ENCODE measurements at places on chromosomes 7 and 10. TPM values are rescaled to one million over a fixed set of nuclear protein-coding genes. Genes with fewer than 3 reads are reported as not detected.

DNA sequence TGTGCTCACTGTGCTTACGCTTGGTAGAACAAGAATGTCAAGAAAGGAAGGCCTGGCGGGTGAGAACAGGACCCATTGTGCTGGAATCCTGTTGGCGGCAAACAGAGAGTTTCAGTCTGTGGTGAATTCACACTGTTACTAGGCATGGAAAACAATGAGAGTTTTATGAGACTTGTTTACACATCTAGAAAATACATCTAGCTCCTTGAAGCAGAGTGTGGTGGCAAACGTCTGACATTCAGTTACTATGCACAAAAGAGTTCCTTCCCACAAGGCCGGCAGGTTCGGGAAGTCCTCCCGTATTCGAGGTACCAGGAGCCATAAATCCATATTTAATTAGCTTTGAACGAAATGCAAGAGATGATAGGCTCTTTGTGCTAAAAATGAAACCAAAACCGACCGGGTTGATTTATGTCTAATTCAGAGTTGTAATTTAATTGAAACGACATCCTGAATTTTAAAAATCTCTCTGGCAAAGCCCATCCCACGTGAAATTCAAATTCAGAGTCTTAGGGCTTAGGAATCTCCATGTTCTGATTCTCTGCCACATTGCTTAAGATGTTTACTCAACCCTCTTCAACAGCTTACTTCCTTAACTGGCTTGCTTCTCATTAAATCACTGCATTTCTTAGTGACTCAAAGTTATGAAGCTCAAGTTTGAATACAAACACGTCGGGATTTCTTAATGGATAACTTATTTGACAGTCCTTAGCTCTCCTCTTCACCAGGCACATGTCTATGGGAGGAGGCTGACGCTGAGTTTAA is 299.9 kb upstream of the PITRM1 start:
- no peak for DNase-seq

The APBB1IP gene
- total RNA-seq, result 19.6 TPM

DNA sequence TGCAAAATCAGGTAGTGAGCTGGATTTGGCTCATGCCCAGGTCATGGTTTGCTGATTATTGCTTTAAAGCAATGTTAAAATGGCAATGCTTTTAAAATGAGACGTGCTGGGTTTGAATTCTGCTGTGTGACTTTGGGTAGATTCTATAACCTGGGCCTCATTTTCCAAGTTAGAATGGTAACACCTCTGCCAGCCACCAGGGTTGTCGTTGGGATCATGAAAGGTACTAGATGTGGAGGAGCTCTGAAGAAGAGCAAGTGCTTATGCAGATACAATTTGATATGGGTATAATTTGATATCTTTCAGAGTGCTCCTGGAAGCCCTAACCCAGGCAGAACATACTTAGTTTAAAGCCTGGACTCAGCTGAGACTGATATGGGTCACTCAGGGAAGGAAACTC is 60.0 kb downstream of the EVX1 start:
- DNase-seq, result no peak

The ORAI2 gene
- total RNA-seq, result 7.7 TPM

DNA sequence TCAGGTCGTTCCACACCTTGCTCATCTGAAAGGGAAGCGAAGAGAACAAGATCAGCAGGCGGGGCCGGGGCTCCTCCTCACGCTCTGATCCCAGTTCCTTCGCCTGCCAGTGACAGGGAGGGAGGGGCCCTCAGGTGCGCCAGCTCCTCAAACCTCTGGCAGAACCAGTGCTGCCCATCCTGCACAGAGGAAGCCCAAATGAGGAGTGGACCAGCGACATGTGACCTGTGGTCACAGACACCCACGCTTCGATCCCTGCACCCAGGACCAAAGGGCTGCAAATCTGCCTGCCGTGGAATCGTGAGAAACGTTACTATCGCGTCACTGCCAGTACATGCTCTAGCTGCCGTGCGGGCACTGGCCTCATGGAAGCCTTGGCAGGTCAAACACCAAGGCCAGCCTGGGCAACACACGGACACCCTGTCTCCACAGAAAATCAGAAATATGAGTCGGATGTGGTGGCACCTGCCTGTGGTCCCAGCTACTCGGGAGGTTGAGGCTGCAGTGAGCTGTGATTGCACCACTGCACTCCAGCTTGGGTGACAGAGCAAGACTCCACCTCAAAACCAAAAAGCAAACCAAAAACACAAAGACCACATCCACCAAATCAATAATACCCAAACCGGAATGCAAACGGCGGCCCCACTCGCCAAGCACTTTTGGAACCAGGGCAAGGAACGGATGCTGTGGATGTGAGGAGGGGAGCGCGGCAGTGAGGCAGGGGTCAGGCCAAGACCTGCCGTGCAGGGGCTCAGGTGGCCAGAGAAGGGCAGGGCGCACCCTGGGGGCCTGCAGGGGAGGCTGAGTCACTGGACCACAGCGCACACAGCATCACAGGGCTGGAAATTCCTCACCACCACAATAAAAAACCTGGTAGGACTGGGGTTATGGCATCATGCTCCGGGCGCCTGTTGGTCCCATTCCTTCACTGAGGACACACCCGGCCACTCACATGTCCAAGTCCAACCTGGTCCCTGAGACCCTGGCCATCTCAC is 13.4 kb downstream of the NUDT1 start:
- DNase-seq, result no peak

DNA sequence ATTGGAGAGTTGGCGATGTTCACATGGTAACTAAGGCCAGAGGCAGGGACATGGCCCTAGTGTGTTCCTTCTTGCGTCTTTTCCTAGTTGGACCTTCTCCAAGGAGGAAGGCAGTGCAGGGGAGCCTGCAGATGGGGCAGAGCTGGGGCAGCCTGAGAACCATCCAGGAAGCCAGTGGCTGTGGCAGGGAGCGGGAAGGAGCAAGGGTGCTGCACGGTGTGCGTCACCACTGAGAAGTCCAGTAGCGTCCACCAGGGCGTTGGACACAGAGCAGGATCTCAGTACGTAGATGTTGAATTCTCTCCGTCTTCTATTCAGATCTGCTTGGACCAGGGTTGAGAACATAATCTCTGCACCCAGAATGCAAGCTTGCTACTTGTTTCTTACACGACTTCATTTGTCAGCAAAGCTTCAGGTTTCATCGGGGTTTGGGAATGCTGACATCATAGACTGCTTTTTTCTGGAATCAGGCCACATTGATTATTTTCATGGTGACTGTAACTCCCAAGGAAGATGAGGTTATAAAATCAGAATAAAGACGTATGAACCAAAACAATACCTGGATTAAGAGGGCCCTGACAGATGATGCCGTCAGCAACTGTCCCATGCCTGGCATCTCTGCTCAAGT is 130.3 kb downstream of the HECW1 start:
- no peak for DNase-seq

GRCh38 chr7:45882465-45882810 is 5.8 kb upstream of the IGFBP1 start:
- no peak for DNase-seq

The HABP2 gene
- not detected for total RNA-seq

GRCh38 chr7:112272921-112273561 is 66.5 kb downstream of the ZNF277 start:
- DNase-seq, result no peak

The CFAP69 gene
- total RNA-seq, result 2.4 TPM

The C10orf143 gene
- 1.3 TPM for total RNA-seq

- DNase-seq, result no peak
Measured at GRCh38 chr10:110818311-110819256, 53.1 kb upstream of the PDCD4 start.

DNA sequence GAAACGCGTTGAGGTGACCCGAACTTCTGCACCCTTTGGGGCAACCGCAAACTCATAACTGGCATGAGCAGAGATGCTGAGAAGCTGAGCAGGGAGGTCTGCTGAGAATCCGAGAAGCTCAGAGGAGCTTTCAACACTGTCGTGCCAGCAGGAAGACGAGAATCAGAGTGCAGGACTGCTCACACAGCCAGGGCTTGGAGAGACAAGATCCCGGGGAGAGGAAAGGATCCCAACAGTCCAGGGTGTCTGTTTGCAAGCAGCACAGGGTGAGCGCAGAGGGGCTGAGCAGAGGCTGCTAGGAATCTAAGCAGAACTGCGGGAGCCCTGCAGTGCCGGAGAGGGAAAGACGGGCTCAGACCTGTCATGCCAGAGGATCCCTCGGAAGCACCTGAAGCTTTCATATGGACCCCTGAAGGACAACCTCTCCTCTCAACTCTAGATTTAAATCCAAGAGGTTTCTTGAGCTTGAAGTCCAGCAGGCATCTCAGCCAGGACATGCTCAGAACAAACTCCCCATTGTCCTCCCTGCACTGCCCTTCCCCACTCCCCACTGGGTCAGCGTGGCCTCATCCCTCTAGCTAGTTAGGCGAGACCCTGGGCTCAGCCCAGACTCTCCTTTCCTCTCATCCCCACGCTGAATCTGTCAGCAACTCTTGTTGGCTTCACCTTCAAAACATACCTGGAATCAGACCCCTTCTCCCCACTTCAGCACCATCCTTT is 40.7 kb downstream of the FOXL3 start:
- no peak for DNase-seq

DNA sequence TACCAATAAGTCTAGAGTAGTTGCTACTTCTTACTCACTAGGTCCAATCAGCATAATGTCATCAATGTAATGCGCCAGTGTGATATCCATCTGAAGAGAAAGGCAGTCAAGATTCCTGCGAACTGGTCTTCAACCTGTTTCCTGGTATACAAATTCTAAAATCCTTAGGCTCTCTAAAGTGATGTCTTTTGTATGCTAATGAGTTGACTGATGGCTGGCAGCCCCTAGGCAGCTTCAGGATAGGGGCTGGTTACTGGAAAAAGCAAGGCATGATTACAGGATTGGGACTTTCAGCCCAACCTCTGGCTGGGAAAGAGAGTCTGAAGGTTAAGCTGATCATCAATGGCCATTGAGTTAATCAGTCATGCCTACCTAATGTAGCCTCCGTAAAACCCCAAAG is 250.2 kb upstream of the PTER start:
- no peak for DNase-seq

GRCh38 chr7:25877802-25878789 is 273.9 kb upstream of the NFE2L3 start:
- DNase-seq, result no peak

- no peak for DNase-seq
Measured at GRCh38 chr7:47384755-47385535, 197.0 kb downstream of the TNS3 start.

DNA sequence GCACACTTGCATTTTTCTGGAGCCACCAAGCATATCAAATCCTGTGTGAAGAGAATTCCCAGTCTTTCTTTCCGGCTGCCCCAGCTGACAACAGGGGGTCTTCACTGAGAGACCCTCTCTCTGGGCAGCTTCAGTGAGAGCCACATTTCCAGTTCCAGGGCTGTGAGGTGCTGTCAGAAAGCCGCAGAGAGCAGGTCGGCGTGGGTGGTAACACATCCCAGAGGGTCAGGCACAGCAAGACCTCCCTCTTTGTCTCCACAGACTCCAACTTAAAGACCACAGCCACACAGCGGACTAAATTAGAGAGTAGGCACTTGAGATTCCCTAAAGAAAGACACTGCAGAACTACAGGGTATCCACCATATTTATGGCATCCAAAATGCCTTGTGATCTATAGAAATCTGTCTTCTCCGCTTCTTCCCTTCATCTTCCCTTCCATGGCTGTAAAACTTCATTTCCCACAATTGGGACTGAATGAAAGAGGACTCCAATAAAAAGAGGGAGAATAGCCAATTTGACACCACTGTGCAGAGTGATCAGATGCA is 116.0 kb upstream of the C7orf33 start:
- no peak for DNase-seq

GRCh38 chr10:130558746-130559546 is 422.8 kb downstream of the GLRX3 start:
- DNase-seq, result no peak

- no peak for DNase-seq
Measured at GRCh38 chr7:157177333-157177982, 38.7 kb downstream of the UBE3C start.
